Stimulated activated CD4-positive, alpha-beta T cell treated with anti-CD3 and anti-CD28 coated beads, Interleukin-15, amount 100 ng/mL, for 1 hour (primary cell): ENCODE measurements at places on chromosomes 3 and 15.

GRCh38 chr3:179182902-179183301 is 34.7 kb downstream of the PIK3CA start:
- no peak for DNase-seq

DNA sequence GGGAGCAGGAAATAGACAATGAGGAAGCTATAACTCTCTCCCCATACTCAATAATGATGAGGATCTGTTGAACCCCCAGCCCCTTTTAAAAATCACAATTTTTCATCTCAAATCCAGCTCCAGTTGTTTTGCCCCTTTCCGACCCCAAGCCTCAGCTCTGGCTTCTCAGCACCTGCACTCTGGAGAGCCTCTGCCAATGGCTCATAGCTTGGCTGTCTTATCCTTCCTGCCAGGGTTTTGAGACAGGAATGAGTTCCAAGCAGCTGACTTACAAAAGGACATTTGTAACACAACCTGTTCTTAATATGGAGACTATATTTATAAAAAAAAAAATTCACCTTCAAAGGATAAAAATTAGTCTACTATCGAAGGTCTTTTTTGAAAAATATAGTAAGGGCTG is 105.9 kb upstream of the NEDD4 start:
- DNase-seq: no peak

GRCh38 chr3:36227980-36228379 is 152.3 kb upstream of the STAC start:
- no peak for DNase-seq

DNA sequence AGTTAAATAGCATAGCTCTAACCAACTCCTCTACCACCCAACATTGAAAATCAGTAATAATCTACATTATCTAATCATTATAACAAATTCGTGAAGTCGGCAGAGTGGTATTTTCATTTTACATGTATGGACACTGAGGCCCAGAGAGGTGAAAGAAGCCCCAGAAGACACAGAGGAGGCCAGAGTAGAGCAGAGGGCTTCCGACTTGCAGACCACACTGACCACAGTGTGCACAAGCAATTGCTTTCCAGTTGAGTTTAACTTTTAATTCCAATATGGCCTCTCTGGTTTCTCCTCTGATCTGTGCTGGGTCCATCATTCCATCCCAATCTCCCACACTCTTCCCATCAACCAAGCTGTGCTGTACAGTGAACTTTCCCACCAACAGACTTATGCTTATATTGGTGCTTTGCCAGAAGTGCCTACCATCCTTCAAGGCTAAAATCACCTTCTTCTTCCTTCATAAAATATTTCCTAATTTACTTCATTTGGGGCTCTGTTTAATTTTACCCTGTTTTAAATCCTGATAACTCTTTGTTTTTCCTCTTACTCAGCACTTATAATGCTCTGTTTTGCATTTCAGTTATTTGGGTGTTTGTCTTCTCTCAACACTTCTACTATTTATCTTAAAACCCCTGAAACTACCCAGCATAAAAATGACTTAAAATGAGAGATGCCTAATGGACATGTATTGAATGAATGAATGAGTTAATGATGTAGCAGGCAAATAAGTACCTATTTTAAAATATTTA is 81.8 kb upstream of the TNFSF10 start:
- DNase-seq: no peak

- no peak for DNase-seq
Observed at GRCh38 chr3:9748031-9748430, 1.7 kb upstream of the OGG1 start.

DNA sequence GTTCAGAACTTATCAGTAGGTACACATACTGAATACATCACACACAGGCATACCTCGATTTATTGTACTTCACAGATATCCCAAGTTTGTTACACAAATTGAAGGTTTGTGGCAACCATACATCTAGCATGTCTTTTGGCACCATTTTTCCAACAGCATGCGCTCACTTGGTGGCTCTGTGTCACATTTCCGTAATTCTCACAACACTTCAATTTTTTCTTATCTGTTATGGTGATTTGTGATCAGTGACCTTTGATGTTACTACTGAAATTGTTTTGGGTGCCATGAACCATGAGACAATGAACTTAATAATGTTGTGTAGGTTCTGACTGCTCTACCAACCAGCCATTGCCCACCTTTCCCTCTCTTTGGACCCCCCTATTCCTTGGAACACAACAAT is 10.8 kb downstream of the PARL start:
- no peak for DNase-seq

DNA sequence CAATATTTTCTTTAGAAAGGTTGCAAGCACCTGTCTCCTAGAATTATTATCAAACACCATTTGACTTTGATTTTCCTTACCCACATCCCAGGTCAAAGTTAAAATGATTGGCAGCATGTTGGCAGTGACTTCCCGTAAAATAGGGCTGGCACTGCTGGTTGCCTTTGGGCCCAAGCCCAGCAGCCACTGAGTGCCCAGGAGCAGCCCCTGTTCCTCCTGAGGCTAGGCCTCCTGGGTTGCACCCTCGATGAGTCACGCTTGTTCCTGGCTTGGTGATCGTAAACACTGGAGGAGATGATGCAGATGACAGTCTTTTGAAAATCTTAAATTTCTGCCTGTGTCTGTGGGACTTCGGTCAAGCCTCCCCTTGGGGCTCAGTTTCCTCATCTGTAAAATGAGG is 290.0 kb downstream of the TLE3 start:
- DNase-seq: no peak

- no peak for DNase-seq
Observed at GRCh38 chr15:50278496-50278895, 13.0 kb upstream of the HDC start.

GRCh38 chr3:56629451-56629850 is 53.6 kb downstream of the TASOR start:
- DNase-seq: no peak

DNA sequence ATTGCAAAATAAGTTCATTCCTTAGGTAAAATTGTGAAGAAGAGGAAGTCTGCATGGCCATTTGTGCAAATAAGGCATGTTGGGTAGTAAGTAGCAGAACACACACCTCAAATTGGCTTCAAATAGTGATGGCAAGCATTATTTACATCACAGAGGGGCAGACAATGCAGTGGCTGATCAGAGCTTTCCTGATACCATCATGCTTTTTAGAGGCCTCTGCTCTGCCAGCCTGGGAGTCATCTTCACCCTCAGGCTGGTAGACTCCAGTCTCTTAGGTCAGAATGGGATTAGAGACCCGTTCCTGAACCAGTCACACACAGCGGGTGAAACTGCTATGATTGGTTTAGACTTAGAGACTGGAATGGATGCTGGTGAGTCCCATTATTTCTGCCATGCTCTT is 396.0 kb upstream of the MCTP2 start:
- no peak for DNase-seq

DNA sequence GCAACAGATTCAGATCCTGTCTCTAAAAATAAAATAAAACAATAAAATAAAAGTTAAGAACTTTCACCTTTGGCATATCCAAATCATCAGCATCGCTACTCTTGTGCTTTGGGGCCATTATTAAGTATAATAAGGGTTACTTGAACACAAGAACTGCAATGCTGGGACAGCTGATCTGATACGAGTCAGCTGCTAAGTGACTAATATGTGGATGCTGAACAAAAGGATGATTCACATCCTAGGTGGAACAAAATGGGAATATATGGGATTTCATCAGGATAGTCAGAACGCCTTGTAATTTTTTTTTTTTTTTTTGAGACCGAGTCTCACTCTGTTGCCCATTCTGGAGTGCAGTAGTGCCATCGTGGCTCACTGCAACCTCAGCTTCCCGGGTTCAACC is 29.7 kb downstream of the BUB1B start:
- DNase-seq: no peak

GRCh38 chr3:147940405-147941193 is 531.4 kb downstream of the ZIC1 start:
- DNase-seq: no peak

DNA sequence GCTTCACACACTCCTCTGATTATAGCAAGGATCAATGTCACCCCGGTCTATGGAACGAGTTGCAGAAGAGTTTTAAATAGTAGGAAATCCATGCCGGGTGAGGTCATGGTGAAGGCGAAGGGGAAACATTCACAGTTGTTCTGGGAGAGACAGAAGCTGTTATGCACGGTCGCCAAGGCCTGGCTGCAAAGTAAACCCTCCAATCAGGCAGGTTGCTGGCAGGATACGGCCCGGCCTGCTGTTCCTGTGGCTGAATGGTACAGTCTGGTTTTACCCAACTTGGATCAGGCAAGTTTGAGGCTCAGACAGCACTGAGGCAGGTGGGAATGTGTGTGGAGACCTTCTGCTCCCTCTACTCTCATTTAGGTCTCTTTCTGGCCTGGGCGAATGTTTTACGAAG is 45.3 kb upstream of the ATP2B2 start:
- DNase-seq: no peak

- no peak for DNase-seq
Observed at GRCh38 chr3:7322957-7323669, 462.2 kb downstream of the GRM7 start.

GRCh38 chr3:165854696-165855095 is 17.5 kb upstream of the BCHE start:
- no peak for DNase-seq

- no peak for DNase-seq
Observed at GRCh38 chr3:179451265-179452175, at the start of gene GNB4. GNB4 (minus strand) TSS chr3:179451470; CDS start chr3:179426200, 25,270 bp downstream.

DNA sequence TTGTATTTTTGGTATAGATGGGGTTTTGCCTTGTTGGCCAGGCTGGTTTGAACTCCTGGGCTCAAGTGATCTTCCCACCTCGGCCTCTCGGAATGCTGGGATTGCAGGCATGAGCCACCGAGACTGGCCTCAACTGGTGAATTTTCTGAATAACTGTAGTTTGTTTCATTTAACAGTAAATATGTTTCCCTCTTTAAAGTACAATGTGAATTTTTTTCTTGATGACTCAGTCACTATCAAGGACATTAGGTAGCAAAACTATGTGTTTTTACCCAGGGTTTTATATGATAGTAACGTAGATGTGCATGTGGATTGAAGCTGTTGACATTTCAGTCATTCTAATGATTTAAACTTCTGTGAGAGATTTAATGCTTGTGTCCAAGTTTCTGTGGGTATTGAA is 40.2 kb upstream of the MAPKBP1 start:
- no peak for DNase-seq

GRCh38 chr3:178709051-178709450 is 172.8 kb downstream of the KCNMB2 start:
- no peak for DNase-seq

GRCh38 chr3:159848348-159849118 is 140.1 kb upstream of the IL12A start:
- no peak for DNase-seq

GRCh38 chr3:55622116-55622515 is 135.0 kb upstream of the WNT5A start:
- DNase-seq: no peak

- DNase-seq: no peak
Observed at GRCh38 chr15:48946074-48946839, 17.5 kb downstream of the SHC4 start.

DNA sequence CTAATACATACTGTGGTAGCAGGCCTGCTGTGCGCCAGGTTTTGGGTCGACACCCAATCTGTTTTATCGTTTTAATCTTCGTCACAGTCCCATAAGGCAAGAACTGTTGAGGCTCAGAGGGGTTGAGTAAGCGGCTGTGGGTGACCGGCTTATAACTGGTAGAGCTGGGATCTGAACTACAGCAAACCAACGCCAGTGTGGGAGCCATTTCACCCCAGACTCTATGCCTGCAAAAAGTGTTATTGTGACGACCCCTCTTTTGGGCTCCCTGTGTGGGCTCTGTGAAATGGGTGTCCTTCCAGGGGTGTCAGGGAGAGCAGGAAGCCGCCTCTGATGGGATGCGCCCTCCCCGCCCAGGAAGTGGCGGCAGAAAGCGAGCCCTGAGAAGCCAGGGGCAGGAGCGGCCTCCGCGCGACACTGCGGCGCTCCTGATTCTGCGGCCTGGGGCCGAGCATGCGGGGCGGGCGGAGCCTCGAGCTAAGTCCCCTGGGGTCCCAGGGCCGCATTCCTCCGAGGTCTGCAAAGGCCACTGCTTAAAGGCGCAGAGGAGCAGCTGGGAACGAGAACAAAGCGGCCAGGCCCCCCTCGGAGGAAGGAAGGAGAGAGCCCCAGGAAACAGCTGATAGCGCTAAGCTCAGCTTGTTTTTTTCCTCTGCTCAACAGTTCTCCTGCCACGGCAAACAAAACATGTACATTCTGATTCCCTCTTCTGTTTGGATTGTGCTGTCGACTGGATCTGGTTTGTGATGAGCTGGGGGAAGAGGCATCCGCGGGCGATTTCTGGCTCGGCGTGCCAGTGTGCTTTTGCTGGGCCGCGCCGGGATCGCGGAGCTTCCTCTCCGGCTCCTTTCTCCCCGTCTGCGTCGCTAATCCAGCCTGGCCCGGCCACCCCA is 33.9 kb downstream of the GRK7 start:
- peak; percentile 25 for DNase-seq

DNA sequence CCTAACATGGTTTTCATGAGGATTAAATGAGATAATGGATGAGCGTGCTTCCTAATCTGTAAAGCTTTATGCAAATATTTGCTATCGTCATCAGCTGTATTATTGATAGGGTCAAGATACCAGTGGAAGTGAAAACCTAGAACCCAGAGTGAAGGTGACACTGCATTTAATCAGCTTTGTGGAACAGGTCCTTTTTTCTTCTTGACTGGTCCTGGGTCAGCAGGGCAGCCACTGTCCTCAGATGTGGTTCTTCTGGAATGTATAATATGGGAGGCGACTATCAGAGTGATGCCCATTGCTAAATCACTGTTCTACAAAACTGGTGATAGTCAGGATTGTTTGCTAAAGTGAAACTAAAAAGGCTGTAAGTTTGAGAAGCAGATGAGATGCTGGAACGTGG is 41.4 kb downstream of the SORD start:
- no peak for DNase-seq

DNA sequence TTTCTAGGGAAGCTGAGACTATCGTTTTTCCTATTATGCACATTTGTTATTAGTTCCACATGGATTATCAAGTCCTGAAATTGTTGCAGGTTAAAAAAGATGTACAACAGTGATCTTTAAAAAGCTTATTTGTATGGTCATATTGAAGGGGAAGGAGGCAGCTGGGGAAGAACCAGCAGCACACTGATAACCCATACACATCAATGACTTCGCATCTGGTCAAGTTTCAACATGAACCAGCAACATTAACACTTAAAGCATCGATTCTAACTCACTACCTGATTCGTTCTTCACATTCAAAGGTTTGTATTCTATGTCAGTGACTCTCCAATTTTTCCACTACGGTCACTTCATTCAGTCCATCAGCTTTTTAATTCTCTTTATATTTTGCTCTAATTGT is 56.4 kb downstream of the NCEH1 start:
- no peak for DNase-seq

DNA sequence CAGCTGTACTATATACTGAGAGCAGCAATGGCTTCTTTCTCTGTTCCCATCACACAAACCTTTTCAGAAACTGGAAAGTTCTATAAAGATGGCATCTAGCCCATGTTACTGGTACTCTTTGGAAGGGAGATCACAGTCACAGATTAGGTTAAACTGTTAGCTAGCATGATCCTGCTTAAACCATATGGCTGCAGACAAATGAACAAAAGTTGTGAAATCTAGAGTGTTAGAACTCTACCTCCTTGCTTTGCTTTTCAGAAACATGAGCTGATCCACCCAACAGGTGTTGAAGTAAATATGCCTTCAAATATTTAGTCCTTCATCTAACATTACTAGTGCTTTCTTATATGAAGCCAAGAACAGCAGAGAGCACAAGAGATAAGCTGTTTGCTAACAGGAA is 102.6 kb downstream of the SNRK start:
- DNase-seq: no peak

GRCh38 chr15:58669108-58669507 is 80.4 kb downstream of the ADAM10 start:
- DNase-seq: no peak
